Activated T-cell treated with anti-CD3 and anti-CD28 coated beads, Interleukin-2, amount 50 U/mL, for 24 hours (primary cell): ENCODE measurements at places on chromosomes 2 and 18.

DNA sequence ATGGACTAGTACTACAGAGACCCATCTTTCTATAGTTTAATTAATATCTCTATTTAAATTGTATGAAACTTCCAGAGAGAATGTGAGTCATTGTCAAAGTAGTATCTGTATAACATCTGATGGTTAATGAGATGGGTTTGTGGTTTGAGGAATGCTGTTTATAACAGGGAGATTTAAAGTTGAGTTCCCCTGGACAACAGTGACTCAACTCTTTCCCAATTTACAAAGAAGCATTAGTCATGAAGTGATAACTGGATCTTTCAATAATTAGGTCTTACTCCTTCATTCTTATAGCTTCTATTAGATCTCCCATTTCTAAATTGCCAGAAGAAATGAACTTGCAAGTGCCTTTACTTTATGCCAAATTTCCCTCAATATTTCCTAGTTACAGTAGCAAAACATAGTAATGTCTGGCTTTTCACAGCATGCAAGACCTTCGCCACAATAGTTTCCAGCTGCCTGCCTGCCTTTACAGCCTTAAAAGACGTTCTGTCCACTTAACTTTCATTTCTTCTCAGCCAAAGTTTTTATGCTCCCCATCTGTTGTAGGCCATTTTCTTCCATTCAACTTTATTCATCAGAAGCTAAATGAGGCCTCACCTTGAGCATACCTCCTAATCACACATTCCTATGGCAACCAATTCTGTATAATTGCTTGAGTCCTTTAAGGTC, 47.7 kb upstream of the WDR75 start:
- no peak for DNase-seq

- no peak for DNase-seq
These were observed 90.1 kb downstream of the MALT1 start for GRCh38 chr18:58761241-58761969.

GRCh38 chr2:180871649-180872048, 108.8 kb upstream of the UBE2E3 start:
- DNase-seq: no peak

GRCh38 chr2:11019614-11020013, 107.9 kb downstream of the KCNF1 start:
- DNase-seq: no peak

GRCh38 chr2:70706026-70706795, 61.8 kb downstream of the ADD2 start:
- DNase-seq: no peak

GRCh38 chr2:17981936-17982335, 103.5 kb downstream of the KCNS3 start:
- no peak for DNase-seq
